ENCODE measurements at places on chromosomes 1 and 21. TPM values are rescaled to one million over a fixed set of nuclear protein-coding genes. Genes with fewer than 3 reads are reported as not detected.

SELENBP1 gene
- total RNA-seq = 12.7 TPM

DDR2 gene
- 10.8 TPM for total RNA-seq

ANKRD35 gene
- 1.6 TPM for total RNA-seq

CLCA1 gene
- total RNA-seq = not detected

TNFAIP8L2 gene
- 2.3 TPM for total RNA-seq

MUTYH gene
- 16.4 TPM for total RNA-seq

APOBEC4 gene
- total RNA-seq = 0.23 TPM

Data from diencephalon (tissue), 1 donor.